Activated T-cell treated with anti-CD3 and anti-CD28 coated beads, Interleukin-2, amount 50 U/mL, for 72 hours (primary cell): ENCODE measurements at places on chromosomes 5 and 9. TPM values are rescaled to one million over a fixed set of nuclear protein-coding genes. Genes with fewer than 3 reads are reported as not detected.

DNA sequence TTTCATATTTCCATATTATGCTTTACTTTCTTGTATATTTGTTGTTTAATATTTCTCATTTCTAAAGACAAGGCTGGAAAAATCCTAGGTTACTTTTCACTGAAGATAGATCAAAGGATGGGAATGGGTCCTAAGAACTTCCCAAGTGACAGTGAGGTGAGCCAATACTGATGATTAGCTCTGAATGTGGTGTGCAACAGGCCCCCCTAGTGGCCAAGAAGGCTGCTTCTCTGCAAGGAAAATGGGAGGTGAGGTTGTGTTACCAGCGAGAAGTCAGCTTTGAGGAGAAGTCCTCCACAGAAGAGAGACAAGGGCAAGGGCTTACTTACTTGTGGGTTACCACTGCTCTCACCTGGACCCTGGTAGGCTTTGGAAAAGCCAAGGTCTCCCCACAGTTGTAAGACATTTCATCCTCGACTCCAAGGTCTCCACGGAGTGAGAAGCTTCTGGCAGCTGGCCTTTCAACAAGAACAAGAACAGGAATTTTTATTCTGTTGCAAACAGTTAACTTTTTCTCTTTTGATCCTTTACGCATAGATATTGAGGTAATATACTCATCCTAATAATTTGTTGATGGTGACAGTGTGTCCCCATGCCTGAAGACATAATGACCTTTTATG lies 69.9 kb downstream of the MAMDC2 start:
- peak; percentile 28 for DNase-seq

The FOXD4L4 gene
- 0.16 TPM for total RNA-seq

The GARIN3 gene
- 0.22 TPM for total RNA-seq

DNA sequence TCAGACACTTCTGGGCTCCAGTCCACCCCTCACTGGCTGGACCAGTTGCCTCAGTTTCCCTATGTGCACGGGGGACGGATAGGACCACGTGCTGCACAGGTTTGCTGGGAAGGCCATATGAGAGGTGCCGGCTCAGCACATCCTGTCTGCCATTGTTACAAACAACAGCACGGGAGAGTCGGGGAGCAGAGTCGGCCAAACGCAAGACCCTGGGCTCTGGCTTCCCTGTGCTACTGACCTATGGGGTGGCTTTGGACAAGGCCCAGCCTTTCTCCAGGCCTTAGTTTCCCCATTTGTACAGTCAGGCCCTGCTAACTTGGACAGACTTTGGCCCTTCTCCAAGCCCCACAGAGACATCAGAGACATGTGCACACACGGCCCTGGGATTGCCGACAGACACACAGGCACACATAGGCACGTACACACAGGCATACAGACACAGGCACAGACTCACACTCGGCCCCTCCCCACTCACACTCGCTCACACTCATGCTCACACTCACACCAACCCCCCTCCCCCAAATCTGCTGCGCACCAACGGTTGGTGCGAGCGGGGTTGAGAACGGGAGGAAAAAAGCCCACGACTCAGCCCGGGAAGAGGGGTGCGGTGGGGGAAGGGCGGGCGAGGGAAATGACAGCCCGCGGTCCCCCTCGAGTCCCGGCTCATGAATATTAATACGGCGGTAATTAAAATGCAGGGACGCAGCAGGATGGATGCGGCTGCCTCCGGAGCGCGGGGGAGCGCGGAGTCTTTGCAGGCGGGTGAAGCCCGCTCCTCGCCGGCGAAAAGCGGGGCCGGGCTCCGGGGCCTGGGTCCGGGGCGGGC lies 133.0 kb downstream of the C9orf50 start:
- peak; percentile 31 for DNase-seq

GRCh38 chr9:90770927-90771326 lies 30.7 kb upstream of the SYK start:
- no peak for DNase-seq

DNA sequence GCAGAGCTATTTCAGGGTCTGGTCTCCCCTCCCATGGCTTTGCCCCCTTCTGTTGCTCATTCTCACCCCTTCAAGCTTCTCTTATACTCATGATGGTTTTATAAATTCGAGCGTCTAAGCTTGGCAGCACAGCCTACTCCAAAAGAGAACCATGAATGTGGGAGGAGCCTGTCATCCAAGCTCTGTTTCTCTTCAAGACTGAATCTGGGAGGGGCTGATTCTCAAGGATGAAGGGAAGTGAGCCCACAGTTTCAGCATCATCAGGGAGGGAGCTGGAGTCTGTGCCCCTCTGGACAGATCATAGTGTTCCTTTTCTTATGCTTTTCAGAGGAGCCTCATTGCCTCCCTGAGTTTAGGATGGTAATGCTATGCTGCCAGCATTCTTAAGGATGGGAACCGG lies 168.6 kb downstream of the CFAP90 start:
- no peak for DNase-seq
